Activated T-cell treated with anti-CD3 and anti-CD28 coated beads for 24 hours (primary cell): ENCODE measurements at places on chromosomes 1 and 21.
A peak's percentile ranks its signal among the peaks of the same experiment; 100 is the strongest.

DNA sequence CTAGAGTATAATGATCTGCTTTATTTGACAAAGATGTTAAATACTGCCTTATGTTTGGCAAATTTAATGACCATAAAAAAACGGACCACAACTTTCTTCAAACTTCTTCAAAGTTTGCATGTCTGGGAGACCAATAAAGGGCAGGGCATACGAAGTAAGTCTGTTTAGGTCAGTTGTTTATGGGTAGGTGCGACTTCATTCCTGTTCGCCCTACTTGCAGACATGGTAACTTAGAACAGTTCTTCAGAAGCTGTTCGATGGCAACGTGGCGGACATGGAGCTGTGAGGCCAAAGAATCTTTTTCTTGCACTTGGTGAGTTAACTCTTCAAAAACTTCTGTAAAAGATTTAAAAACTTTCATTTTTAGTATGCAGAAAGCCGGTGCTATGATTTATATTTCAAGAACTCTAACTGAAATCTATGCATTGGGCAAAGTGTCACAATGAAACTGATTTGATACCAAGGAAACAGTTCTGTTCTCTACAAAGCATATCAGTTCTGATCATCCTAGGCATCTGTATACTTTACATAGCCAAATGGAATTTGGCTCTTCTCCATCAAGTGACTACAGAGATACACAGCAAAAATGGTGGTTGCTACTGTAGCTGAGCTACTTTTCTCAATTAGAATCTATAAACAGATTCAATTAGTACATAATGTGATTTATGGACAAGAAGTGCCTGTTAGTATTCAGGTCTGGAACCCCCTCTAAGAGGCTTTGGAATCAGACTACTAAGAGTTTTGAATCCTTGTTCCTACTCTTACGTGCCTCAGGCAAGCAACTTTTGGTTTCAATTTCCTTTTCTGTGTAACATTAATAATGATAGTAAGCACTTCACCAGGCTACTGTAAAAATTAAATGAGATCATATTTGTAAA lies 25.7 kb downstream of the C21orf91 start:
- no peak for DNase-seq

GRCh38 chr1:176177764-176178163 lies 29.3 kb downstream of the COP1 start:
- no peak for DNase-seq

GRCh38 chr1:161305867-161306519 lies 3.8 kb downstream of the MPZ start:
- peak; percentile 78 for DNase-seq

DNA sequence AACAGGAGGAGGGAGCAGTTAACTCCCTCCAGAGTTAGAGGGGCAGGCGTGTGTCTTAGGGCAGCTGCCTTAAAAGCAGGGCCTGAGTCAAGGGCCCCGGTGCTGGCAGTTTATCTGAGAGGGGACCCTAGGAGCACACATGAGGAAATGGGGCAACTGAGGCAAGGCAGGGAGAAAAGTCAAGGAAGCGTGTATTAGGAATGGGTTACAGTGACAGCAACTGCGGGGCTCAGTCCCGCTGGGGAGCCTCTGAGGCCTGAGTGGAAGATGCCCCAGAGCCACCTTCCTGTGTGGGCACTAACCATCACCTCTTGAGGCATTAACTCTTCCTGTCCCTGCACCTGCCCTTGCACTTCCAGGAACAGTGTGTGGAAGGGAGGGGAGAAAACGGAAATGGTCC lies 276.3 kb downstream of the MATN1 start:
- no peak for DNase-seq

GRCh38 chr21:43778469-43779335 lies 2.6 kb upstream of the CSTB start:
- no peak for DNase-seq
